ENCODE measurements at places on chromosomes 2 and 18. TPM values are rescaled to one million over a fixed set of nuclear protein-coding genes. Genes with fewer than 3 reads are reported as not detected.

GRCh38 chr2:223635080-223635479 is 32.9 kb upstream of the SCG2 start:
- H3K27me3 ChIP-seq = no peaks in the 10 kb centered on the region
- no peak overlapping the region for H3K27ac ChIP-seq
- H3K4me3 ChIP-seq = no peak overlapping the region
- DNase-seq = no peak
- no peaks in the 10 kb centered on the region for H3K36me3 ChIP-seq

DNA sequence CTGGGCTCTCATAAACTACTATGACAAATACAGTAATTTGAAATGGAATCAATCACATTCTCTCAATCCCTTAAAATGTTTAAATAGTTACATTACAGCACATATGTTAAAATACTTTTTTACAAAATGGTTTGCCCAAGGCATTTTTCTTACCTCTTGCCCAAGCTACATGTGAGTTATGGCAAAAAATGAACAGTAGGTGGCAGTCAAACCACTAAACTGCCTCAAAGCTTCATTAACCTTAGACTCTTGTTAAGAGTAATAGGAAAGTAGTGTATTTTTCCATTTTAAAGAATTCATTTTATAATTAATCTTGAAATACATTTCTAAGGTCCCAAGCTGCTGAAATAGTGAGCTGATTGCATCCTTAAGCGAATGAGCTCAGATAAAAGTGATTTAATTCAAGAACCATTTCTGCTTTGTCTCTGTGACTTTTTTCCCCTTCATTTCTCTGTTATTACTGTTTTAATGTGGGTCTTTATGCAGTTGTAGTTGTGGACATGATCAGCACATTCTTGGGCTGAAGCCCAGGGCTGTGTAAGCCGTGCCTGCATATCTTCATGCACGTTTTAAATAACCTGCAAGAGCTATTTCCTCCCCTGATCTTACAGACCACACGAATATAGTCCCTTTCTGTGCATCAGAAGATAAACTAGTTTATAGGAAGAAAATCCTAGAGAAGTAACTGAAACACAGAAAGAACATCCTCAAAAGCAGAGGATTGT is 311.8 kb downstream of the LNPK start:
- DNase-seq = peak; percentile 21
- H3K27me3 ChIP-seq = peaks cover 37% of the 10 kb centered on the region
- H3K4me3 ChIP-seq = no peak overlapping the region

- H3K36me3 ChIP-seq = no peaks in the 10 kb centered on the region
- H3K27me3 ChIP-seq = no peaks in the 10 kb centered on the region
- H3K27ac ChIP-seq = no peak overlapping the region
- DNase-seq = no peak
- no peak overlapping the region for H3K4me3 ChIP-seq
Measured at GRCh38 chr2:64157792-64158191, 13.6 kb upstream of the PELI1 start.

DNA sequence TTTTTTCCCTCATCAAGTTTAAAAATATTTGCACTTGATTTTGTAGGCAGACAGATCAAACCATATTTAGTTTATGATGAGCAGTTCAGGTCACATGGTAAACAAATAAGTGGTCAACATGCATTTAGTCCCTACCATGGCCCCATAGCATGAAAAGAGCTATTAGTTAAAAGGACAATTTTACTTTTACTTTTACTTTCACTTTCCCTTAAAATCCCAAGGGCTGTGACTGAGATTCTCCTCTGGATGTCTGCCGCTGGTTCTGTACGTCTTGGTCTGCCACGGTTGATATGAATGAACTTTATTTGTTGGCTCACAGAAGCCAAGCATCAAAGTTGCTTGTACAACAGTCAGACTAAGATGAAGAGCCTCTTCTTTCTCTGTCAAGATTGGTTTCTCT is 626.2 kb upstream of the CDH7 start:
- H3K36me3 ChIP-seq = no peaks in the 10 kb centered on the region
- no peak overlapping the region for H3K27ac ChIP-seq

DNA sequence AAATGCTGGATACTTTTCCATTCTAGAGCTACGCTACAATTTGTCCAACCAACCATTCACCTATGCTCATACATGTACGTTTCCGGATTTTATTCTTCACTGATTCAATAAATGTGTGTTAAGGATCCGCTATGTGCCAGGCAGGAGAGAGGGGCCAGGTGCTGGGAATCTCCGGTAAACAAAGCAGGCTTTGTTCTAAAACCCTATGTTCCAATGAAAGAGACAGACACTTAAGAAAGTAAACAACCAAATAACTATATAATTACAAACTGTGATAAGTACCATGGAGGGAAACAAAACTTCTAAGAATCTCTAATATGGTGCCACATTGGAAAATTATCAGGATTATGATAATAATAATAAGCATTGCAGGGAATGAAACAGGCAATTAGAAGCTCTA is 22.2 kb upstream of the POMC start:
- H3K36me3 ChIP-seq = no peaks in the 10 kb centered on the region
- H3K4me3 ChIP-seq = no peak overlapping the region
- no peaks in the 10 kb centered on the region for H3K27me3 ChIP-seq
- DNase-seq = no peak
- no peak overlapping the region for H3K27ac ChIP-seq

GRCh38 chr2:96315400-96316071 is 9.6 kb upstream of the ITPRIPL1 start:
- no peaks in the 10 kb centered on the region for H3K4me1 ChIP-seq
- no peak overlapping the region for H3K4me3 ChIP-seq
- H3K36me3 ChIP-seq = no peaks in the 10 kb centered on the region
- DNase-seq = no peak
- H3K27ac ChIP-seq = peak overlapping the region; percentile 17

GRCh38 chr2:113126845-113127645 is at the start of gene IL1RN:
Gene IL1RN, plus strand, starts transcription at chr2:113127598. Its CDS starts 27 bp downstream, at chr2:113127625.
- H3K4me1 ChIP-seq = no peaks in the 10 kb centered on the region
- peak; percentile 40 for DNase-seq
- H3K4me3 ChIP-seq = no peak within 1 kb of the TSS
- H3K27me3 ChIP-seq = no peaks in the 10 kb centered on the region

DNA sequence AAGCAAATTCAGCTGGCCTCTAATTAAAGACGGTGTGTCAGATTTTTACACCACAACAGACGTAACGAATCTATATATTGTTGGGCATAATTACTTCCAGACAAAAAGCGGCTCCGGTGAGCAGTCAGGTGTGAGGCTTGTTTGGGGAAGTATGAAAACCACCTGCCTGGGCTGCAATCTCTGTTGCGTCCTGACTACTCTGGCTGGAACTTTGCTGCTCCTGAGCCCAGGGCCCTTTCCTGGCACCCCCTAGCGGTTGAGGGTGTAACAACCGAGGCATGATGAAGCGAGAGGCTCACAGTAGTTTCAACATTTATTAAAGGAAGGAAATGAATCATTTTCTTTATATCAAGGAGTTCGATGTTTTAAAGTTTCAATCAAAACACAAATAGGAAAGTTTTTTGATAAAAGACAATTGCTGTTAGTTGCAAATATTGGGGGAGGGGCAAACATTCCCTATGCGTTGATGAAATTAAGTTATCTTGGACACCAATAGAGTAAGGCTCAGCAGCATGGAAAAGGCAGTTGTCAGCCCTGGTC is 10.6 kb upstream of the ITGB6 start:
- no peak overlapping the region for H3K27ac ChIP-seq
- H3K36me3 ChIP-seq = no peaks in the 10 kb centered on the region
- no peak overlapping the region for H3K4me3 ChIP-seq
- no peaks in the 10 kb centered on the region for H3K27me3 ChIP-seq

GRCh38 chr18:42891705-42892104 is 223.8 kb downstream of the RIT2 start:
- no peak overlapping the region for H3K4me3 ChIP-seq
- H3K27ac ChIP-seq = no peak overlapping the region
- no peaks in the 10 kb centered on the region for H3K27me3 ChIP-seq

- H3K27ac ChIP-seq = no peak overlapping the region
- H3K27me3 ChIP-seq = no peaks in the 10 kb centered on the region
- H3K36me3 ChIP-seq = no peaks in the 10 kb centered on the region
- no peaks in the 10 kb centered on the region for H3K4me1 ChIP-seq
- DNase-seq = no peak
Measured at GRCh38 chr2:210630873-210631560, 74.6 kb downstream of the CPS1 start.

GRCh38 chr2:119062652-119063051 is 95.9 kb downstream of the C1QL2 start:
- no peak overlapping the region for H3K27ac ChIP-seq
- H3K36me3 ChIP-seq = no peaks in the 10 kb centered on the region
- no peaks in the 10 kb centered on the region for H3K4me1 ChIP-seq
- no peak for DNase-seq
- H3K4me3 ChIP-seq = no peak overlapping the region

- H3K4me3 ChIP-seq = no peak overlapping the region
- peaks cover 3% of the 10 kb centered on the region for H3K36me3 ChIP-seq
- no peak for DNase-seq
- no peaks in the 10 kb centered on the region for H3K4me1 ChIP-seq
- H3K27me3 ChIP-seq = no peaks in the 10 kb centered on the region
- no peak overlapping the region for H3K27ac ChIP-seq
Measured at GRCh38 chr18:32289483-32290075, 99.7 kb downstream of the MEP1B start.

ARID5A gene
- 20.9 TPM for total RNA-seq

NAGK gene
- 38.5 TPM for total RNA-seq

KCNK3 gene
- total RNA-seq = 0.91 TPM

RAB10 gene
- 71.7 TPM for total RNA-seq

Data from heart left ventricle (tissue), 16 donors.